ENCODE measurements at places on chromosomes 16 and 17. TPM values are rescaled to one million over a fixed set of nuclear protein-coding genes. Genes with fewer than 3 reads are reported as not detected.

DNA sequence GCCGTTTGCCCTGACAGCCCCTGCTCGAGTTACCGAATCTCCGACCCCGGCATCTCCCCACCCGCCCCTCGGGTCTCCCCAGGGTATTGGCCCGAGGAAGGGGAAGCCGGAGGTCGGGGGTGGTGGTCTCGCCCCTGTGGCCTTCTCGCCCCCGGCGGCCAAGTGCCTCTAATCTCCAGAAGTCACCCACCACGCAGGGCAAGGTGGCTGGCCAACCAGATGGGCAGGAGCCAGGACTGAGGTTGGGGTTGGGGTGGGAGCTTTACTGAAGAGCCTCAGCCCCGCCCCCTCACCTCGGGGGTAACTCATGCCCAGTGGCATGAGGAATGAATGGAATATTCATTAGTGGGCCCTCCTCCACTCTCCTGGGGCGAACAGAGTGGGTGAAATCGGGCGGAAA lies 637 bp downstream of the DHRS11 start:
- DNase-seq, result peak; percentile 58

Gene RPGRIP1L
- total RNA-seq, result 0.81 TPM

GRCh38 chr16:49596068-49596467 lies 222.5 kb downstream of the C16orf78 start:
- no peak for DNase-seq

GRCh38 chr16:4510747-4511426 lies 27.7 kb downstream of the CDIP1 start:
- DNase-seq, result no peak

DNA sequence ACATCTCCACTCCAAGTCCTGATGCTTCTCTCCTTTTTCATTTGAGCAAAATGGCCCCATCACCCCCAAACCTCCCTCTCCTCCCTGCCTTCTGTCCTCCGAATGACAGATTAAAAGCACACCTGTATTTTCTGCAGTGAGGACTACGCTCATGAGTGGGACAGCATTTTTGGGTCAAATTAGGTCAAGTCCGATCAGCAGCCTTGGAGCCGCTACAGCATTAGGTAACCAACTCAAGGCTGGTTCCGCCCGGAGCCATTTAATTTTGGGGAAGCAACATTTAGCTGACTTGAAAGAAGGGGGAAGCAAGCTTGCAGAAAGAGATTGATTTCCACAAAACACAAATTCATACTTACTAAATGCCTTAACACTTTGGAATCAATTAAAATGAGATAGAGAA lies 324.1 kb upstream of the CDH5 start:
- no peak for DNase-seq

Gene MYH13
- total RNA-seq, result 0.07 TPM

Gene CX3CL1
- 7.3 TPM for total RNA-seq

GRCh38 chr16:2782583-2783351 lies 4.6 kb downstream of the PRSS33 start:
- DNase-seq, result no peak

DNA sequence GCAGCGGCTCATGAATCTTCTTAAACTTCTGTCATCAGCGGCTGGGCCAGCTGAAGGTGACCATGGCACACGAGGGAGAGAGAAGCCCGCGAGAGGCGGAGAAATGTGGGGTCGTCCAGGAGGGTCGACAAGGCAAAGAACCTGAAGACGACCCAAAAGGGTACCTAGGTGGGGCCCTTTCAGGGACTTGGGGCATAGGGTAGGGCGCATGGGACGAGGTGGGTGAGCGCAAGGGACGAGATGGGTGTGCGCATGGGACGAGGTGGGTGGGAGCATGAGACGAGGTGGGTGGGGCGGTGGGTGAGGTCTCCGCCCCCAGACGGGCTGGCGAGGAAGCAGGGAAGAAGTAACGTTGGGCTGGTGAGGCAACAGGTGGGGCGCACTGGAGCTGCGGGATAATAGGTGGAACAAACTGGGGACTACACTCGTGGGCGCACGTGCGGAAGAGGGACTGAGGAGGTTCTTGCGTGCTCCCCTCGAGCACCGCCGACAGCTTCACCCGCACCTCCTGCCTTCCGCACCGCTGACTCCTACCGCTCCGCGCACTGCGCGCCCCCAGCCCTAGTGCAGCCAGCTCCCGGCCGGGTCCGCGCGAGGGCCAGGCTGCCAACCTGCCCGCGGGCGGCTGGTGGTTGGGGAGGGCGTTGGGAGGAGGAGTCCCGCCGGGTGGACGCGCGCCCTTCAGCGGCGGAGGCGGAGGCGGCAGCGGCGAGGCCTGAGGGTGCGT lies 23.2 kb upstream of the CRYM start:
- peak; percentile 63 for DNase-seq

GRCh38 chr17:42457107-42457792 lies 1.4 kb upstream of the ATP6V0A1 start:
- DNase-seq, result no peak

DNA sequence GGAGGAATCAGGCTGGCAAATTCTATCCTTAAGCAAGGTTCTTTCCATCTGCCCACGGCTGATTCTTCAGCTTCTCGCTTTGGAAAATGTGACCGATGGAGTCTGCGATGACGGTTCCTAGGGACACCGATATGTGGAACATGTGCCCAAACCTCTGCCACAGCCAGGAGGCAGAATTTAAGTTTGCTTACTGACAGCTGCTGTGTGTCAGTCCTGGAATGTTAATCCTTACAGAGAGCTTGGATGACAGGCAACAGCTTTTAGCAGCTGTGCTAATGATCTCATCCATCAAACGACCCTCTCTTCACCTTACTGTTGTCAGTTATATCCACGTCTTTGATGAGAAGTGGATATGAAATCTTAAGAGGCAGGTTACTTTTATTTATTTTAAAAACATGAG lies 11.4 kb upstream of the MYH13 start:
- DNase-seq, result no peak

Gene MYO15A
- total RNA-seq, result 0.76 TPM

GRCh38 chr16:1781254-1781653 lies 1.1 kb downstream of the SPSB3 start:
- DNase-seq, result peak; percentile 66

DNA sequence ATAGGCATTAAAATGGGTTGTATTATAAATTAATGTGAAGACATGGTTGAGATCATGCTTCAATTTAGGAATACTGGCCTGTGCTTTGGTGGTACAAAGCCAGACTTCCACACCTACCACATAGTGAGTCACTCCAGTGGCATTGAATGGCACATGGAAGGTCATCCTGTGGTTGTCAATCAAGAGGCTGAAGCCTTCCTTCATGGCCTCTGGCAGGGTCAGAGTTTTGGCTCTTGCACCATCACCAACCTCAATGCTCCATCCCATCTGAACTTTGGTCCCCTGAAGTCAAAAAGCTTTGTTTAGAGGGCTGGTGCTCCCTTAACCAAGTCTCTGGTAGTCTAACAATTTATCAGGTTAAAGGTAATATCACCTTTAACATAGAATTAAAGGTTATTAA lies 6.1 kb downstream of the ZP2 start:
- DNase-seq, result no peak

GRCh38 chr16:65176603-65177002 lies 54.7 kb upstream of the CDH11 start:
- DNase-seq, result no peak

DNA sequence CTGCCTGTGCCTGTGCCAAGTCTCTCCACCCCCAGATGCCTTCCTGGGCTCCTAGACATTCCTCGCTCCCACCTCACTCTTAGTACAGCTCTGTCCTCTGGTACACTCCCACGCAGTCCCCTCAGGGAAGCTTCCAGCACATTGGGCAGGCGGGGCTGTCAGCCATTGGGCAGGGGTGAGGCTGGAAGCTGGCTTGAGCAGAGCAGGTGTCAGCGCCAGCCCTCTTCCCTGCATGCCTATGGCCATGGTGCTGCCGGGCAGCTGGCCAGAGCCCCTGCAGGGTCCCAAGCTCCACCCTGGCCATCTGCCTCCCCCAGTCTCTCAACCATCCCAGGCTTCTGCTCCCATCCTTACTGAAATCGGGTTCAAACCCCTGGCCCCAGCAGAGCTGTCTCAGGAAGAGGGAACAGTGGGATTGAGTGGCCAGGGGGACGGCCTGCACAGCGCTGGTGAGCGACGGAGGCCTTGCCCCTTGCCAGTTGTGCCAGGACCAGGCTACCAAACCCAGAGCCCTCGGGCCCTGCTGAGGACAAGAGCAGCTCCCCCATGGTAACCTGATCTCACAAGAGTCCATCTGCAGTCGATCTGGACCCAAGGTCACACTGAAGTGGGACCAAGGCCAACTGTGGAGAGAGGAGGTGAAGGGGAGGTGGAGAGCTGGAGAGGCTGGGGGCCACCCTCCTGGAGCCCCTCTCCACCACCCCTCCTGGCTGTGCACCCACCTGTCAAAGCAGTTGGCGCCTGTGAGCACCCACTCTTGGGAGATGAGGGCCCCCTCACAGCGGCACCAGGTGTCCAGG lies 2.4 kb upstream of the B9D1 start:
- DNase-seq, result peak; percentile 49

- no peak for DNase-seq
These were observed 17.0 kb downstream of the VWA3A start for GRCh38 chr16:22109258-22109898.

Measured in psoas muscle (tissue), 8 donors.